ENCODE measurements at places on chromosomes 5 and 9.

DNA sequence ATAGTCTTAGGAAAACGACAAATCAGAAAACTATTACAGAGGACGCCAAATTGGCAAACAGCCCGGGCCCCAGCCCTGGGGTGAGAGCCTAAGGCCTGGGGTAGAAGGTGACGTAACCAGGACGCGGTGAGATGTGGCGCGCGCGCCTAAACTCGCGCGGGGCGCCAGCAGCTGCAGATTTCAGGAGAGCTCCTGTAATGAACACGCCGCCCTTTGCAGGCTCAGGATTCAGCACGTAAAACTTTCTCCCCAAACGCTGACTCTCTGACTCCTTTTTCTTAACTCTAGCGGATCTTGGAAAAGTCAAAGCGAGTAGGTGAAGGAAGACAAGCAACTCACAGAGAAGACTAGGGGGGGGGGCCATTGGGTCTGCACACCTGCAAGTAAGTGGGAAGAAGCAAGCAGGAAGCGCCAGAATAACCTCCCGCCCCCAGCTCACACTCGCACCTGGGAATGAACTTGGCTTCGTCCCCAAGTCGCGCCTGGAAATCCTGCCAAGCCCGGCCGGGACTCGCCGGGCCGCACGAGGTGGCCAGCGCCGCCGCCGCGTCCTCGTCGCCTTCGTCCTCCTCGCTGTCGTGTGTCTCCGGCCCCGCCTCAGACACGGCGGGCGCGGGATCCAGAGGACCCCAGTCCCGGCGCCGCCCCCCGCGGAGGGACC lies 822 bp downstream of the RASEF start:
- peak; percentile 15 for DNase-seq

DNA sequence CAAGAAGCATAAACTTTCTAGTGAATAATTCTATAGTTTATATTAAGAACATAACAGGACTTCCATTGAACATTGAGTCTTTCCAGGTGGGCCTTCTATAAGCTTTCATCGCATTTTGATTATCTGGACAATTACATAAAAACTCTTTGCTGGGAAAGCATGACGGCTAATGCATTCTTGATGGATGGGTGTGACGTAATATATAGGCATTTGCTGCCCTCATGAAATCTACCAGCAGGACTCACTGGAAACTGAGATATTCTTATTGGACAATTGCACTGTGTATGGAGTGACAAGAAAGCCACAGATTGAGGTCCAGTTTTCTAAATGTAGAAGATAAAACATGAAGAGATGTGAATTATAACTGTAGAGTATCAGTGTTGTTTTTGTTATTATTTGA lies 15.0 kb downstream of the PTPRD start:
- no peak for DNase-seq

DNA sequence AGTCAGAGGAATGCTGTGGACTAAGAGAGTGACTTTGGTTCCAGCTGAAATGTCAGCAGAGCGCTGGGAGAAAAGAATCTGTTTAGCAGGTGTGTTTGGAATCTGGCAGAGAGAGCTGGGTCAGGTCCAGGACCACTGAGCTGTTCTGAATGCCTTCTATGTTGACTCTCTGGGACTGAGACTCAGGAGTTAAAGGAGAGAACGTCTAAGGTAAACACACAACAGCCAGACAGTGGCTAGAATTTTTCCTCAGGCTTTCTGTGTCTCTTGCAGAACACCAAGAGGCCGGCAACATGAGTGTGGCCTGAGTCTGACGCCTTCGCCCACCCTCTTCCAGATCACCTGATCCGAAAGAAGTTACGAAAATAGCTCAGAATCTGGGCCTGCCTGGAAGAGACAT lies 107.2 kb upstream of the ZNF462 start:
- DNase-seq = peak; percentile 5

GRCh38 chr5:90680921-90681563 lies 122.4 kb downstream of the ADGRV1 start:
- no peak for DNase-seq

GRCh38 chr5:131281133-131281867 lies 17.4 kb downstream of the CDC42SE2 start:
- DNase-seq = no peak

- DNase-seq = peak; percentile 55
These were observed 145.7 kb upstream of the DAB2 start for GRCh38 chr5:39570403-39571027.

GRCh38 chr9:126860077-126860756 lies at the start of gene ZBTB34:
TSS of gene ZBTB34 (plus strand) at chr9:126860639. CDS start at chr9:126879400, 18,761 bp downstream.
- peak; percentile 25 for DNase-seq

GRCh38 chr9:4666042-4666699 lies at the start of gene SPATA6L:
TSS of gene SPATA6L (minus strand) at chr9:4666480. CDS start at chr9:4666250, 230 bp downstream.
- peak; percentile 50 for DNase-seq

DNA sequence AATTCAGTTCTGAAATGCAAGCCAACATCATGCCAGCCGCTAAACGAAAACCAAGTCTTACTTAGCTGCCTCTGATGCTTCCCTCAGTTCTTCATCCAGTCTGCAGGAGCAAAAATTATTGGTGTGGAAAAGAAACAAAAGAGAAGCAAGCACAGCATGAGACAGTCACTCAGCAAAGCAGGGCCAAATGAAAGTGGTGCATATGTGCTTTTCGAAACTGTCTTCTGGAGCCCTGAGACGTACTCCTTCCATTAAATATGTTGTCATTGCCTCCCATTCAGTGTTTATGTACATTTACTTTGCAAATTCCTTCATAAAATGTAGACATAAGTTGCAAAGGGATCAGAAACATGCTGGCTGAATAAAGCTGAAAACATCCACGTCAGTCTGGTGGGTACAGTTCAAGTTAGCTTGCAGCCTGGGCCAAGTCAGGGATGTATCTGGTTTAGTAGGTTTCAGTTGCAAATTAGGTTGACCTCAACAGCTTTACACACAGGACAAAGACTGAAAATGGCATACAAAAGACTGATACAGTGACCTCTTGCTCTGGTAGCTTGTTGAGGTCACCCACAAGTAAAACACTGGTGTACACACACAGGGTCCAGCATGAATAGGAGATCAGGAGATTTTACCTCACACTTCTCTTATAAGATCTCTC lies 139.7 kb upstream of the PCA3 start:
- DNase-seq = no peak

GRCh38 chr5:16826379-16827125 lies 109.5 kb downstream of the MYO10 start:
- no peak for DNase-seq

- DNase-seq = peak; percentile 65
These were observed 20.8 kb downstream of the DCANP1 start for GRCh38 chr5:135426102-135427082.

GRCh38 chr5:54761213-54761701 lies 224.1 kb downstream of the ESM1 start:
- DNase-seq = peak; percentile 67

GRCh38 chr5:156783092-156783491 lies 67.0 kb upstream of the PPP1R2B start:
- DNase-seq = no peak

DNA sequence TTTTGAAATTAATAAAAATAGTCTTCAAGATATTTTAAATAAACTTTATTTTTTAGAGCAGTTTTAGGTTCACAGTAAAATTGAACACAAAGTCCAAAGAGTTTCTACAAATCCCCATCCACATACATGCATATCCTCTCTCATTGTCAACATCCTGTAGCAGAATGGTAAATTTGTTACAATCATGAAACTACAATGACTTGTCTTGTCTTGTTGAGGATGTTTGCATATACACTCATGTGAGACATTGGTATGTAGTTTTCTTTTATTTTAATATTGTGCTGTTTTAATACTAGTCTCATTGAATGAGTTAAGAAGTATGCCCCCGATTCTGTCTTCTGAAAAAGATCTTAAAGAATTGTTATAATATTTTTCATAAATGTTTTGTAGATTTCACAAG lies 447.0 kb upstream of the EDIL3 start:
- DNase-seq = no peak

GRCh38 chr5:116525674-116526073 lies 48.9 kb downstream of the SEMA6A start:
- no peak for DNase-seq

GRCh38 chr5:142544946-142545649 lies 140.8 kb downstream of the FGF1 start:
- peak; percentile 41 for DNase-seq

DNA sequence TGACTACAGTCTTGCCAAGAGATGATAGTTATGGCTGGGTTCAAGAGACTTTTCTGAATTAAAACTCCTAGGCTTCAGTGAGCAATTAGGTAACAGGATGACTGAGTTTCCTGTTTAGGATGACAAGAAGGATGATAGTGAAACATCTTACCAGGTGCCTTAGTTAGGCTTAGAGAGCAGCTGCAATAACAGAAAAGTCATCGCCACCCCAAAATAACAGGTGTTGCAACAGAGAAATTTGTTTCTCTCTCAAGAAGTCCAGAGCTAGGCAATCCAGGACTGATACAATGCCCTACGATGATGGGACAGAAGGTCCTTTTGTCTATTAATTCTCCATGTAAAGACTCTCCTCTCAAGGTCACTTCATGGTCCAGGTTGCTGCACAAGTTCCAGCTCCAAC lies 361.8 kb downstream of the CAAP1 start:
- DNase-seq = no peak

GRCh38 chr5:32068561-32068960 lies 105.6 kb downstream of the GOLPH3 start:
- DNase-seq = no peak

DNA sequence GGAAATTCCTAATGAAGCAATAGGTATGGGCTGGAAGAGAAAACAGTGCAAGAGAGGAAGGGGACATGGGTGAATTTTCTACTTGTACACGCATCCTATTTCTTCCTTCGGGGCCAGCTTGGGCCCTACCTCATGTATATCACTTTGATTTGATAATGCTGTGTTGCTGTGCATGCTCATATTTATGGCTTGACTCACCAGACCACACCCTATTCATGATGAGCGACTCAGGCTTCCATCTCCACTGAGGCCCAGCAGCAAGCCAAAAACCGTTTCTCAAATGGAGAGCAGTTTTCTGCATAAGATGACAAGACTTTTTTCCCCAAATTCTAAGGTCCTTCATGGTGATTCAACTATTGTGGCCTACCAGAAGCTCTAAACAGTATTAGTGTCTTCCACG lies 2039.1 kb upstream of the CDH9 start:
- DNase-seq = peak; percentile 3

- DNase-seq = no peak
These were observed 68.5 kb downstream of the ANGPTL2 start for GRCh38 chr9:127053960-127054359.

DNA sequence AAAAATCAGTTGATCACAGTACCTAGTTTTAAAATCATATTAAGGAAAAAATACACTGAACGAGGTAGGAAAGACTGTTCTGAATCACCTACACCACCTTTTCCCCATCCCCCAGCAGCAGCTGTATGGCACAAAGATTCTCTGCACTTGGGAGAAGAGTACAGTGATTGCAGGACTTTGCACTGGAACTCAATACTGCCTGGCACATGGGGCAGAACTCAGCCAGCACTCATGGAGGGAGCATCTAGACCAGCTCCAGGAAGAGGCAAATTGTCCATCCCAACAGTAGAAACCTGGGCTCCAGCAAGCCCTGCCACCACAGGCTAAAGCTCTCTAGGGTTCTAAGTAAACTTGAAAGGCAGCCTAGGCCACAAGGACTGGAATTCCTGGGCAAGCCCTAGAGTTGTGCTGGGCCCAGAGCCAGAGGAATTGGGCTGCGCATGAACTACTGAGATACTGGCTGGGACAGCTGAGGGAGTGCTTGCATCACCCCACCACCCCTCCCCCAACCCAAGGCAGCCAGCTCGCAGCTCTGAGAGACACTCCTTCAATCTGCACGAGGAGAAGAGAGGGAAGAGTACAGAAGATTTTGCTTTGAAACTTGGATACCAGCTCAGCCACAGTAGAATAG lies 654.4 kb upstream of the CDH6 start:
- peak; percentile 51 for DNase-seq

DNA sequence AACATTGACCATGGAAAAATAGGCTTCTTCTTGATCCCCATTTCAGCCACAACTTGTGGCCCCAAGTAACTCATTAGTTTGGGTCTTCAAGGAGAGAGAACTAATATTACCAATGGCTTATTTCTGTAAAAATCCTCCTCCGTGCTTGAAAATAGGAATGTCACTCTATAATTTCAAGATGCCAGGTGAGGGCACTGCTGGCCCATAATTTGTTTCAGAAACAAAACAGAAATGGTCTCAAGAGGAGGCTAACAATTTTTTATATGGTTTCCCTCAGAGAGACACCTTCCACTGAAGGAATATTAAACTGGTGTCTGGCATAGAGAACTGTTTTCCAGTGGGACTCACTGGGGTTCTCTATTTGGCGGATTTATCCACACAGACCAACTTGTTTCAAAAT lies 437.0 kb upstream of the TRPC7 start:
- no peak for DNase-seq

DNA sequence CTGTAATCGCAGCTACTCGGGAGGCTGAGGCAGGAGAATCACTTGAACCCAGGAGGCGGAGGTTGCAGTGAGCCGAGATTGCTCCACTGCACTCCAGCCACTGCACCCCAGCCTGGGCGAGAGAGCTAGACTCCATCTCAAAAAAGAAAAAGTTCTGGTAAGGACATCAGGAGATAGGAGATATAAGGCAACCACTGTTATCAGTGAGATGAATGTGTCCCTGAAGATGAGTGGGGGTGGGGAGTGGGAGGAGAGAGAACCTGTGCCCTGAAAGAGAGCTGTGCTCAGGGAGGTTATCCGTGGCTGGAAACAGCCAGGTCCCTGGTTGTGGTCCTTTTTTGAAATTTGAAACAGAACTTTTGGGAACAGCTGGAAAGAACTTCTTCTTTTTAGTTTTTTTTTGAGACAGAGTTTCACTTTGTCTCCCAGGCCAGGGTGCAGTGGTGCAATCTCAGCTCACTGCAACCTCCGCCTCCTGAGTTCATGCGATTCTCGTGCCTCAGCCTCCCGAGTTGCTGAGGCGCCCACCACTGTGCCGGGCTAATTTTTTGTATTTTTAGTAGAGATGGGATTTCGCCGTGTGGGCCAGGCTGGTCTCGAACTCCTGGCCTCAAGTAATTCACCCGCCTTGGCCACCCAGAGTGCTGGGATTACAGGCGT lies 2.6 kb downstream of the PTPA start:
- no peak for DNase-seq

GRCh38 chr5:34452170-34452828 lies 203.8 kb upstream of the RAI14 start:
- DNase-seq = peak; percentile 54

- DNase-seq = no peak
These were observed 32.3 kb upstream of the NPM1 start for GRCh38 chr5:171355302-171355724.
